Activated T-cell treated with anti-CD3 and anti-CD28 coated beads, Interleukin-2, amount 50 U/mL, for 24 hours (primary cell): ENCODE measurements at places on chromosomes 12 and 14.

DNA sequence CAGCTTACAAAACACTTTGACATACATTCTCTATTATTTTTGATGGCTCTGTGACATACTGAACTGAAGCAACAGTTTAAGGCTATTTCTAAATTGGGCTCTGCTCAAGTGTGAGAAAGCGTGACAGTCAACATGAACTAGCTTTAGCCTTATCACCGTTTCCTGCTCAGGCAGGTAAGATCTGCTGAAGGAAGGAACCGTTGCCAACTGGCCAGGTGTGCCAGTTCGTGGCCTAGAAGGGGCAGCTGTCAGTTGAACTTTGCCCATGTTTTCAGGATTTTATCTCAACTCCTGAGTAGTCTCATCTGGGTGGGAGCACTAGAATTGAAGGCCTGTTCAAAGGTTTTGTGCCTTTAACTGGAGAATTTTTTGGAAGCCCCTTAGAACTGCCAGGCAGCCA lies 79.5 kb downstream of the ETV6 start:
- DNase-seq: no peak

DNA sequence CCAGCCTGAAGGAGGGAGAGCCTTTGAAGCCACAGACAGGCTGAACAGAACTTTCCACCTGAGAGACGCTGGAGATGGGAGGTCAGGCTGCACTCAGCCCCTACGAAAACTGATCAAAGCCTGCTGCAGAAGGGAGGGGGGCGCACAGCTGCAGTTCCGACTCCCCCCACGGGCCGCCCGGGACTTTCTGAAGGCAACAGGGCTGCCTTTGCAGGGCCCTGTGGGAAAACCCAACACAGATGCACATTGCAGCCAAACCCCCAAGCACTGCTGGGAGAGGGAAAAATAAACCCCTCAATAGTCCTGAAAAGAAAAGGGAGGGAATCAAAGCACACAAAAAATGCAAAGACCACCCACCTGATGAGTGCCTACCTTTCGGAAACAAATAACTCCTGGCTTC lies 290.6 kb downstream of the ZFP36L1 start:
- DNase-seq: no peak

- no peak for DNase-seq
Observed at GRCh38 chr14:97443412-97443811, 646.2 kb downstream of the VRK1 start.

DNA sequence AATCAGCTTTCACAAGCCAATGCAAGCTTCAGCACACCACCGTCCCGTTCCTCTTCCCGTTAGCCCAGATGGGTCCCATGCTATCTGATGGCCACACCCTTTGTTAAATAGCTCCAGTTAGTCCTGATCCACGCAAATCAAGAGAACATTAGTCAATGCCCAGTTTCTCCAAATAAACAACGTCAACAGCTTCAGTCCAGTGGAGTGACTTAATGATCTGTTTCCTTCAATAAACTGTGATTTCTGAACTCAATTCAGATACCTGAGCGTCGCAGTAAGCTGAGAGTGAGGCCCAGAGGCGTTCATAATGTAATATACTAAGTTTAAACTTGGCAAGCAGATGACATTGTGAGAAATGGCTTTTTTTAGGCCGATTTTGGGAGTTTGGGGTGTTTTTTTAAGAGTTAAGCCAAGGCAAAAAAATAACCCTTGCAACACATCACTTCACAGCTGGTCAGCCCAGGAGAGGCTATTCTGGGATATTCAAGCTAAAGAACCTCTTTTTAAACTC lies 112.3 kb downstream of the ZFP36L1 start:
- DNase-seq: no peak

DNA sequence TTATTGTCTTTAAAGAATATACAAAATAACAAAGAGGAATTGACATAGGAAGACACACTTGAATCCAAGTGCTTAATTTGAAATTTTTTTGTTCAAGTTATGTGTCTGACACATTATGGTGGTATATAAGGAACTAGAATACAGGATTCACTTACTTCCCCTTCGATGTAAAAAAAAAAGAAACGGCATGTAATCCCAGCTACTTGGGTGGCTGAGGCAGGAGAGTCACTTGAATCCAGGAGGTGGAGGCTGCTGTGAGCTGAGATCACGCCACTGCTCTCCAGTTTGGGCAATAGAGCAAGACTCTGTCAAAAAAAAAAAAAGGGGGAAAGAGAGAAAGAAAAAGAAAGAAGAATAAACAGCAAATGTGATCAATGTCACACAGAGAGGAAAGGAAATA lies 8.9 kb downstream of the CLEC12A start:
- no peak for DNase-seq

GRCh38 chr14:39233680-39234326 lies at the start of gene MIA2:
MIA2 (plus strand) TSS chr14:39233915; CDS start chr14:39234115, 200 bp downstream.
- DNase-seq: no peak

DNA sequence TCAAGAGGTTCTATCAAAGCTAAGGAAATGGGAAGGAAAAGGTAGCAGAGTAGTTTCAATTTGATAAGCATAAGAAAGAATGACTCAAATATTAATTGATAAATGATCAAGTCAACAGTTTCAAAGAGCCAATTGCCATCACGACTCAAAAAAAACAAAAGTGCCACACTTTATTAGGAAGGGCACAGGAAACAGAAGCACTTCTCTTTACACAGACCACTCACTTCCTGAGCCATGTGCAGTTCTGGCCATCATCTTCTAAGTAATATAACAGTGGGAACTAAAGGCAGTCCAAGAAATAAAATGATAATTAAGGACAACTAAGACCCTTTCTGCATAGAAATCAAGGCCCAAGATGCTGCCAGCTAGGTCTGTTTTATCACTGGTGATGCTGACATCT lies 13.2 kb downstream of the TM7SF3 start:
- no peak for DNase-seq

GRCh38 chr12:121634836-121635235 lies 8.5 kb downstream of the ORAI1 start:
- DNase-seq: no peak

- no peak for DNase-seq
Observed at GRCh38 chr12:87827638-87828264, 201.4 kb downstream of the C12orf50 start.

GRCh38 chr14:57085801-57086200 lies 182.9 kb downstream of the EXOC5 start:
- DNase-seq: no peak

- DNase-seq: no peak
Observed at GRCh38 chr14:21096978-21097635, 1.3 kb downstream of the ZNF219 start.

DNA sequence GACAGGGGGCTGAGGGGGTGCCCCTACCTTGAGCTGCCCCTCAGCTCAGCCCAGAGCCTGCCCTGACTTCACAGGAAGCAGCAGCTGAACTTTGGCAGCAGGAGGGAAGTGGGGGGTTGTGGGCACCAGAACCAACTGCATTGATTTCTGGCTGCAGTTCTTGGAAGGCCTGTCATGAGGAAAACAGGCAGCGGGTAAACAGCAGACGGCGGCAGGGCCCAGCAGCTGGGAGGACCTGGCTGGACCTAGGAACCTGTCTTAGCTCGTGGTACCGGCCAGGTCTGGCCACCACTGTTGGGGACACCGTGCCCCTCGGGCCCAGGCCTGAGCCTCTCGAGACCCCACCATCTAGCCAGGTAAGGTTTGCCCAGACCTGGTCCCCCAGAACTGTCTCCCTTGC lies 154.2 kb upstream of the MYL2 start:
- DNase-seq: no peak

DNA sequence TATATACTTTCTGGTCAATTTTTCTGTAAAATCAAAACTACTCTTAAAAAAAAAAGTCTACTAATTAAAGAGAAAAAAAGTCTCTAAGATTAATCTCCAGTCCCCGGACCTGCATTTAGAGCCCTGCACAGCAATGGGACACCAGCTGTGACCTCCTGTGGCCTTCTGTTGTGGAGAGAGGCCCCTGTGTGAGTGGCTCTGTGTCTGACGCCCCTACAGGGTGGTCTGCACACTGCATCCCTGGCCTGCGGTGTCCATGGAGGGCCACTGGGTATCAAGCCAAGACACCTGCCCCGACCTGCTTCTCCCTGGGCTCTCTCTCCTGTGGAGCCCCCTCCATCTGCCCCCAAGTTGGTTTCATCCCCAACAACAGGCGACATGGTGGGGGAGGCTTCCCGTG lies 248.0 kb upstream of the DIO3 start:
- DNase-seq: no peak

GRCh38 chr12:19925841-19926240 lies 442.5 kb upstream of the PDE3A start:
- DNase-seq: no peak

GRCh38 chr12:52200086-52200780 lies 8.4 kb upstream of the KRT80 start:
- DNase-seq: no peak

GRCh38 chr12:13093191-13093847 lies 10.1 kb downstream of the GSG1 start:
- no peak for DNase-seq

- no peak for DNase-seq
Observed at GRCh38 chr12:51056242-51056641, 8.1 kb downstream of the LETMD1 start.

DNA sequence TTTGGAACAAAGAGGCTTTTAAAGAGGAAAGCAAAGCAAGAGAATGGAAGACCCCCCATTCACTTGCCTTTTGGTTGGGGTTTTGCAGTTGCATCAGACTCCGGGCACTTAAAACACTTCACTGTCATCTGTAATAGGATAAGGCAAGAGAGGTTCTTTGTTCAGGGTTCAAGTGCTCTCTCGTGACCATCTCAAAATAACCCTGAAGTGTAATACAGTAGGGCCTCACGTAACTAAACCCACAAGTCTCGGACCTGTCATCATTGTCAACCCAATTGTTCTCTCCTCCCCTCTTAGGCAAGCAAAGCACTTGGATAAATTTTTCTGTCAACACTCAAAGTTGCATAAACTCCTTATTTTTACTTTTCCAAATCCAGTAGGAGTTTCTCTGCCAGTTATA lies 26.9 kb upstream of the MYBPC1 start:
- DNase-seq: no peak

DNA sequence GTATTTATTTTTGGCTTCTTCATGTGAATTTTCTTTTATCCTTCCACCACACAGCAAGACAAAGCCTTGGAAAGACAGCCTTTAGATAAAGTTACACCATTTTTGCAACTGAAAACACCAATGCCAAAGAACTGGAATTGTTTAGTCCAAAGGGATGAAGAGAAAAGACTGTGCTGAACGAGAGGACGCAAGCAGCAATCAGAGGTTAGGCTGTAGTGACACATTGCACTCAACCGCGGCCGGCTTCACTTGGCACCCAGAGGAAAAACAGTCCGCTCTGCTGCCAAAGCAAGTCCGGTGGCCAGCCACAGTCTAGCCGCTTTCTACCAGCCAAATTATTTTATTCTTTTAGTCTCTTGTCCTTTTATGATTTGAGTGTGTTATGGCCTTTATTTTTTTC lies 49.1 kb upstream of the KCNJ8 start:
- DNase-seq: no peak

GRCh38 chr14:92968291-92969020 lies 45.5 kb downstream of the CHGA start:
- no peak for DNase-seq

DNA sequence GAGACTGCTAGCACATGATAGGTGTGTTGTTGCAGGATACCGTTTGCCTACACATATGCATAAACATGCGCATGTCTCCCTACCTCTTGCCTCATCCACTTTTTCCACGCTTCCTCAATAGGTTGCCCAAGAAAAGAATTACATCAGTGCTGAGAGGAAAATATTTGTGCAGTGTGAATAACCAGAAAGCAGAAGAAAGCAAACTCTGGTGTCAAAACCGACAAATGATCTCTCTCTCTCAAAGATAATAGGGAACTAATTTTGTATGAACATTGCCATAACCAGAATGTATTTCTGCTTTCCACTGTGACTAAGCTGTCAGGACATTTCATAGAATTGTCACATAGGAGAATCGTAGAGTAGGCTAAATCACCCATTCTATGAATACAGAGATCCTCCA lies 1.3 kb downstream of the CLEC7A start:
- DNase-seq: no peak

DNA sequence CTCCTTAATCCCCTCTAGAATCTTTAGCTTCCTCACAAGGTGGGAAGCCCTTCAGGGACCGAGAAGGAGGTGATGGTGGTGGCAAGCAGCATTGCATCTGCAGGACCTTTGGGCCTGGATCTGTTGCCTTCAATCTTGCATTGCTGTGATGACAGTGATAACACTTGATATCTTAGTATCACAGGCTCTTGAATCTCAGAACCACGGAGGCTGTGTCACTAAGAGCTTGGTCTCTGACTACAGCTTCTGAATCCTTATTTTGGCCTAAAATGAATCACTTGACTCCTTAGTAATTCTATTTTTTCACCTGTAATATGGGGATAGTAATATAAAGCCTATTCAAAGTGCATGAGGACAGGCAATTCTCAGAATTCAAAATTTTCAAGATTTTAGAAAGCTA lies 8.9 kb upstream of the AMN1 start:
- DNase-seq: no peak

- DNase-seq: no peak
Observed at GRCh38 chr14:75460394-75460793, 32.6 kb downstream of the JDP2 start.

DNA sequence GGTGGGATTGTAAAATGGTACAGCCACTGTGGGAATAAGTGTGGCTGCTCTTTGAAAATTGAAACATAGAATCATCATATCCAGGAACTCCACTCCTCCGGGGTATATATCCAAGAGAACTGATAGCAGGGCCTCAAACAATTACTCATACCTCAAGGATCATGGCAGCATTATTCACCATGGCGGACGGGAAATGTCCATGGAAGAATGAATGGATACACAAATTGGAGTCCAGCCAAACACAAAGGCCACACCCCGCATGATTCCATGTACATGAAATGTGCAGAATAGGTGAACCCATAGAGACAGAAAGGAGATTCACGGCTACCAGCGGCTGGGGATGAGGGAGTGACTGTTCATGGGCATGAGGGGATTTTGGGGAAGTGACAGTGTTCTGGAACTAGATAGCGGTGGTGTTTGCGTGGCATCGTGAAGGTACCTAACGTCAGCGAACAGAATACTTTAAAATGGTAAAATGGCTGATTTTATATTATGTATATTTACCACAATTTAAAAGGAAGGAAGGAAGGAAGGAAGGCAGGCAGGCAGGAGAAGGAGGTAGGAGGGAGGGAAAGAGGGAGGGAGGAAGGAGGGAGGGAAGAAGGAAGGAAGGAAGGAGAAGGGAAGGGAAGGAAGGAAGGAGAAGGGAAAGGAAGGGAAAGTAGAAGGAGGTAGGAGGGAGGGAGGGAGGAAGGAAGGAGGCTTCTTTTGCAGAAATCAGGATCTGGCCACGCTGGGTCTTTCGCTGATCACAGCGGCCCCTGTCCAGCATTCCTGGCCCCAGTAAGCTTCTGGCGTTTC lies 14.1 kb upstream of the NCOR2 start:
- DNase-seq: no peak

DNA sequence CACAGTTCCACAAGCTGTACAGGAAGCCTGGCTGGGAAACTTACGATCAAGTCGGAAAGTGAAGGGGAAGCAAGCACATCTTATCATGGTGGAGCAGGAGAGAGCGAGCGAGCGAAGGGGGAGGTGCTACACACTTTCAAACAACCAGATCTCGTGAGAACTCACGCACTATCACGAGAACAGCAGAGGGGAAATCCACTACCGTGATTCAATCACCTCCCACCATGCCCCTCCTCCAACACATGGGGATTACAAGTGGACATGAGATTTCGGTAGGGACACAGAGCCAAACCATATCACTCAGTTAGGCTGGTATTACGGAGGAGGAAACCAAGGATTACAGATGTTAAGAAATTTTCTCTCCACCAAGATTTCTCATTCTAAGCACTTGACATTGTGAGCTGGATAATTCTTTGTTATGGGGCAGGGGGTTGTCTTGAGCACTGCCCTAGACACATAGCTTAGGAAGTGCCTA lies 262.0 kb upstream of the G2E3 start:
- DNase-seq: no peak

- no peak for DNase-seq
Observed at GRCh38 chr14:103014466-103015228, 42.7 kb downstream of the CDC42BPB start.
